NAMALWA (cell line): ENCODE measurements at places on chromosomes 7 and 10.

GRCh38 chr7:92614660-92615174 is 24.5 kb upstream of the FAM133B start:
- peak; percentile 33 for DNase-seq

GRCh38 chr10:117408436-117409384 is 33.5 kb upstream of the PDZD8 start:
- DNase-seq, result no peak

DNA sequence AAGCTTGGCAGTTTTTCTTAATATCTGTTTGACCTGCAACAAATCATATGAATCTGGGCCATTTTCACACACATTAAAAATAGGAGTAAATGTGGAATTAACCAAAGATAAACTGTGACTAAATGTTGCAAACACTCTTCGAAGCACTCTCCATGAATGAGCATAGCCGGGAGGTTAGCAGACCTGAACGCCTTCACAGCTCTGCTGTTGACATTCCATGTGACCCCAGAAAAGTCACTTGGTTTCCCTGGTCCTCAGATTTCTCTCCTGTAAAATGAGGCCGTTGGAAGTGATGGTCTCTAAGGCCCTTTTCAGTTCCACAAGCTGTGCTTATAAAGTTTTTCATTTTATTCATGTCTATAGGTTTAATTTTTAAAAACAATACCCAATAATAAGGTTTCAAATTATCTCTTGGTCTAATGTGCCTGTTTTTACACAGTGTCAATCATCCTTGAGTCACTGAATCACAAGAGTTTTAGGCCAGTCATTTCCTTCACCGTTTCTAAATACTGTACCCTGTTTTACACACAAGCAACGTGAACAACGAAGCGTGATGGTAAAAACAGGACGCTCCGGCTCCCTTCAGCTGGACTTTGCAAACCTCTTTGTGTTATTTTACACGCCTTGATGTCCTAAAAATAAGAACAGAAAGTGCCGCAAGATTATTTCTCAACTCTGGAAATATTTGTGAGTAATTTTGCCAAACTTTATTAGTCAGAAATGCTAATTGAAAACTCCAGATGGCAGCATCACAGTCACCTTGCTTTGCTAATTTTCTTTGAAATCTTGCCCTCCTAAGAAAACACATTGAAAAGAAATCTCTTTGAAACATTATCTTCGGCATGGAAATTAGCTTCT is 38.6 kb upstream of the MET start:
- DNase-seq, result peak; percentile 23

- DNase-seq, result no peak
Measured at GRCh38 chr10:45513551-45513950, 139.5 kb downstream of the ALOX5 start.

- no peak for DNase-seq
Measured at GRCh38 chr7:68429411-68430117, 1168.7 kb upstream of the AUTS2 start.

- DNase-seq, result no peak
Measured at GRCh38 chr10:73406846-73407245, 7.0 kb downstream of the ANXA7 start.

- DNase-seq, result peak; percentile 52
Measured at GRCh38 chr7:101186844-101187428, 6.8 kb upstream of the NAT16 start.

GRCh38 chr7:70316745-70317144 is 718.5 kb downstream of the AUTS2 start:
- no peak for DNase-seq

DNA sequence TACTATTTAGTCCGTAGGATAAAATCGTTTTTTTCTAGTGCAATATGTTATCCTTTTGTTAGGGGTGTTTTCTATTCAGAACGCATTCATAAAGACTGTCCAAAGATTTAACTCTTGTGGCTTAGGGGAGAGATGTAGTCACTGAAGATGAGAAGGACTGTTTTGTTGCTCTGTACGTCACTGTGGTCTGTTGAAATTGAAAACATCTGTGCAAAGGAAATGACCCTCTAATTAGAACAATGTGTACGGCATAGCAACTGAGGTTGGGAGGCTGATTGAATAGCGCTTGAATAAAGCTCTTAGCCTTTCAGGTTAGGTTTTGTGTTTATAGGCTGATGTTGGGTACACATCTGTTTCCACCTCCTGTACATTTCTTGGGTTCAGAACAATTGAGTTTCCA is 453.4 kb upstream of the AKR1E2 start:
- DNase-seq, result no peak

DNA sequence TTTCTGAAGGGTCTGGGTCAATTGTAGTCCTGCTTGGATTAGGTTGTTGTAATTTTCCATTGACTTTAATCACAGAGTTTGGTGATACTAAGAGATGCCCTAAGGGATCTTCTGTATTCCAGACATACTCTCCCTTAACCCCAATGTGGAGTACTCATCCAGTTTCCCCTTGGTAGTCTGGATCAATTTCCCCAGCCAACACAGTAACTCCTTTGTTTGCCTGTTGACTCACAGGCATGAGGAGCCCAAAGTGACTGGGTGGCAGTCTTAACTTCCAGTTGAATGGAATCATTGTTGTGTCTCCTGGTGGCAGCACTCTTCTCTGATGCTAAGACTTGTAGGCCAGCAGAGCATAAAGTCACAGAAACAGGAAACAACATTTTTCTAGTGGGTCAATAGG is 41.5 kb upstream of the PIK3CG start:
- DNase-seq, result no peak

DNA sequence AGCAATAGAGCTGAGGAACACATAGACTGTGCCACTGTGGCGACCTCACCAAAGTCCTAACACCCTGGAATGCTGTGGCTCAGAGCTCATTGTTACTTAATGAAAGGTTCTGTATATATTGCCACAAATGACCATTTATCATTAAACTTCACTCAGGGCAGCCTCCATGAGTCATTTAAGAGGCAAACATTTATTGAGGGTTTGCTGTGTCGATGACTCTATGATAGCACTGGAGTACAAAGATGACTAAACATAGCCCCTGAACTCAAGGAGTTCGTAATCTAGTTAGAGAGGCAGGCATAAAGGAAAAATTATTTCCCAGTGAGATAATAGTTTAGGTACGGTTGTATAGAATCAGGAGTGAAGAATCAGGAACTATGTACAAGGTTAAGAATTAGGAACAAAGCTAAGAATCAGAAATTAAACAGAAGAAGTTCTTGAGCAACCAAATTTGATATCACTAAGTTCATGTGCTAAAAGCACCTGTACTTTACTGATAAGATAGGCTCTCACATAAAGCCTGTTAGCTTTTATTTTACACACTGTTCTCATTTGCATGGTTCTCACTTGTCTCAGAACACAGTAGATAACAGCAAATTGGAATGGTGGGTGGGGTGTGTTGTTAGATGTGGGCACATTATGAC is 7.9 kb downstream of the ENTPD7 start:
- no peak for DNase-seq

DNA sequence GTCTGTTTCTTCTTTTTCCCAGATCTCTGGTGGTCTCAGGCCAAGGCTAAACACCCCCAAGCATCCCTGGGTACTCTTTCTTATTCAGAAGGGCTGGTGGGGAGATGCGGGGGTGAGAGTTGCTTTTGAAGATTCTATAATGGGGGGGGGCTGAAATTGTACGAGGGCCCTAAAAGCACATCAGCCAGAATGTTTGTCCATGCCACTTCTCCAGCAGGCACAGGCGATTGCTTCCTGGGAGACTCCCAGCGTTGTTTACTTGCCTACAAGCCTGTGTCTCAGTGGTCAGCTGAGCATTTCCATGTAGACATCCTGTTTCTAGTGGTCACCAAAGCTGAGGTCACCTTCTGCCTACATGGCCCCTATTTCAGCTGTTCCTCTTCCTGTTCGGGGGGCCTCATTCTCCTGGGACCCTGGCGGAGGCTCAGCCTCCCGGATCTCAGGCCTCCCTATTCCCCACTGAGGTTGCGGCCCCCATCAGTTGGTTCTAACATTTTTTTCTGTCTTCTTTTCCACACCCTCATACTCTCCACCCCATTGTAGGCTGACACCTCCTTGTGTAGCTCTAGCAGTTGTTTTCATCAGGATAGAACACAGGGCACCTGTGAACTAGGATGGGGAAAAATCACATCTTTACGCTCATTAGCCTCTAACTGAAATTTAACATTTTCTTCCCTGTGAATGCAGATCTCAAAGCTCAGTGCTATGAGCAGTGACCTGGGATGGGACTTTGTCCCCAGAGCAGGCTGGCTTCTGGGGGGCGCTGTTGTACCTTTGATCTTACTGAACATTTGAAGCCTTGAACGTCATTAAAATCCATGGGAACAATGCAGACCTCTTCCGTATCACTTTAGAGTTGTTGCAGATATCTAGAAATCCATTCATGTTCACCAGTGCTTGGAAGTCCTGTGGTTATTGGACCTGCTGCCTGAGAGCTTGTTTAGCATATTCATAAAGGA is 286.5 kb downstream of the GLRX3 start:
- no peak for DNase-seq

GRCh38 chr10:58733436-58733835 is 220.8 kb downstream of the BICC1 start:
- no peak for DNase-seq

DNA sequence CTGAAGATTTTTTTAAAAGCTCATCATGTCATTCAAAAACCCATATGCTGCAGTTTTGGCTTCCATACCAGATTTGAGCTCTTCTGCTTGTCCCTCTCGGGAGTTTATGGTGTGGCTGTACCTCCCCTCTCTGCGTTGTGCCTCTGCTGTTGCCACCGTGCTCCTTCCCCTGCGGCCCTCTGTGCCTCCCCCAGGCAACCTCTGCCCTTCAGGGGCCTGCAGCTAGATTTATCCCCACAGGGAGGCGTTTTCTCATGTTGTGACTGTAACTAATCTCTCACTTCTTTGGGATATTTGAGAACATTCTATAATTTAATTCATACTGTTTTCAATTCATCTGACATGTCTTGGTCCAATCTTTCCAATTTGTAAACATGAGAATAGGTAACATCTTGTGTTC is 52.7 kb downstream of the TASOR2 start:
- DNase-seq, result no peak

GRCh38 chr10:97017474-97017903 is 168.3 kb downstream of the SLIT1 start:
- DNase-seq, result no peak

DNA sequence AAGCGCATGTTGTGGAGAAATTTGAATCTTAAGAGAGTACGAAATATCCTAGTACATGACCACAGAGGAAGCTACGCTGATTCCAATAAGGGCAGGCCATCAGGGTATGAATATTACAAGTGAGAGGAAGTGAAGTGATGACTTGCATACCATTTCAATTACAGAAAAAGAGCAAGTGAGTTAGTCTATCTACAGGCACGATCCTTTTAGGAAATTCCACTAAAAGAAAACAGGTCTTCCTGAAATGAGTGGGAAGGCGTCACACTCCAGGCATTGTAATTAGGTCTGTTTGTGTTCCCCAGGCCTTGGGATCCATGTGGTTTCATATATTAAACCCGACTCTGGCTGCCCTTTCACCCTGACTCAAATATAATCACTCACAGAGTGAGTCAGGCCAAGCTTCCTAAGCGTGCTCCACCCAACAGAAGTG is 152.5 kb downstream of the SEMA3A start:
- no peak for DNase-seq

DNA sequence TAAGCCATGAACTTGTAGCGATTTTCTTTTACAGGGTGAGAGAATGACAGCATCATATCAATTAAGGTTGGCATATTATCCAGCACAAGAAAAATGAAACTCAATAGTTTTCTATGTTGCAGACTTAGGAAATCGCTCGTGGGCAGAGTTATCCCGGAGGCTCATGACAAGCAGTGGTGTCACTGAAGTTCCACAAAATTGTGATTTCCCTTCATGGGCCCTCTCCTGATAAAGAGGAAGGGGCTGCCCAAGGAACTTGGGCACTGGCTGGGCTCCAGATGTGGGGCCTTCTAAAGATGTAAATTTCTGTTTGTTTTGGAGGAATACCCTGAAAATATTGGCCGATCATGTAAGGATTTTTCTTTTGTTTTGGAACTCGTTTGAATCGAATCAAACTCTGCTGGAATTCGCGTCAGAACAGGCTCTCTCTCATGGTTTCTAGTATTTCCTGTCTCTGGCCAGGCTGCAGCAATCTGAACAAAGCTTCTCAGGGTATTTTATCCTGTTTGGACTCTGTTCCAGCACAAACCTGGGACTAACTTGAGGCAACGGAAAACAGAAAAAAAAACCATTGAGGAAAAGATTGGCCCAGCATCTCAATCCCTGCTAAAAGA is 340.6 kb upstream of the NRP1 start:
- DNase-seq, result no peak

- DNase-seq, result no peak
Measured at GRCh38 chr10:33136271-33136670, 178.2 kb upstream of the ITGB1 start.

GRCh38 chr10:110534571-110534970 is 32.9 kb upstream of the SMC3 start:
- no peak for DNase-seq

DNA sequence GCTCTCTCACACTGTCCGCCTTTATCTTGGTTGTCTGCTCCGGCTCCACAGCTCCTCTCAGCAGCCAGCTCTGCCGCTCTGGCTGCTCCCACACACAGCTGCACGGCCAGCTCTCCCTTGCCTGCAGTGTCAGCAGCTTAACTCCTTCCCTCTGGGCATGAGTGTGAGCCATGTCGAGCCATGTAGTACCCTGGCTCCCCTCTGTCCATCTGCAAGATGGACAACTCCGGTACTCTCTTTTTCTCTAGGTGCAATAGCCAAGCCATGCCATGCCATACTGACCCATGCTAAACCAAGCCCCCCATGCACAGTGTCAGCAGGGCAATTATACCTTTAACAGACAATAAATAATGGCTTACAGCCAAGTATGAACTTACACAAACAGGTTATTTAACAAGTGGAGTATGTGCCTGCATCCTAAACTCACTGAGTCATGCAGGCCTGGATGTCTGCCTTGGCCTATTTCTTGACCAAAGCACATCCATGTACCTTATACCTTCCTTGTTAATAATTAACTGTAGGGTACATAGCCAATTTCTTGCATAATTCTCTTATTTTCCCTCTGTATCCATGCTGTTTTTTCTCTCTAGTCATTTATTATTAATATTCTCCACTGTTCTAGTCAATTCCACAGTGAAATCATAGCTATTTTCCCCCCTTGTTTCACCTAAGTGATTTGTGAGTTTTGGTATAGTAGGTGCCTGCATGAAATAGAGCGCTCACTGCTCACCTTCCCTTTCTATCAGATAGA is 170.9 kb downstream of the CDK14 start:
- no peak for DNase-seq

DNA sequence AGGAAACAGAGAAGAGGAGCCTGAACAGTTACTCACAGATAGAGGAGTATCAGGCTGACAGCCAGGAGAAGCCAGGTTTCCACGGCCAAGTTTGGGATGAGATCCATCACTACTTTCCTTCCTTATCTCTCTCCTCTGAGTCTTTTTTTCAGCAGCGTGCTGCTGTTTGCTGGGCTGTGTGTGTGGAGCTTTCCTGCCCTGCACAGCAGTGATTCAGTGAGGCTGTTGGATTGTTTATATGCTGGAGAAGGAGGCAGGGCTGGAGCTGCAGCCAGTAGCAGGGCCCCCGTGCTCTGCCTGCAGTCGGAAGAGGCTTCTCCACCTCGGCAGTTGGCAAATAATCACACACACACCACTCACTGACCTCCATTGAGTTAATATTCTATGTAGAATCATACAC is at the start of gene CYP3A7:
Gene CYP3A7, minus strand, starts transcription at position 210 of the 400 bp plus-strand sequence. Its CDS starts 103 bp downstream, at position 107.
- DNase-seq, result no peak

- no peak for DNase-seq
Measured at GRCh38 chr7:31873816-31874597, 187.0 kb downstream of the PPP1R17 start.

GRCh38 chr10:124748953-124749645 is 4.9 kb upstream of the FAM53B start:
- no peak for DNase-seq

- no peak for DNase-seq
Measured at GRCh38 chr10:113425541-113425951, 127.3 kb upstream of the HABP2 start.
